ENCODE measurements at places on chromosomes 3 and 15. TPM values are rescaled to one million over a fixed set of nuclear protein-coding genes. Genes with fewer than 3 reads are reported as not detected.

The STOML1 gene
- total RNA-seq = 10.6 TPM

The ST3GAL6 gene
- 0.83 TPM for total RNA-seq

The HTR3C gene
- total RNA-seq = not detected

The KNG1 gene
- total RNA-seq = not detected

The TRIM42 gene
- not detected for total RNA-seq

The MAN2C1 gene
- total RNA-seq = 250 TPM

The ANKUB1 gene
- not detected for total RNA-seq

The TEX55 gene
- not detected for total RNA-seq

The GOLGA8R gene
- 2.8 TPM for total RNA-seq

The LDHAL6B gene
- not detected for total RNA-seq

The DPPA4 gene
- not detected for total RNA-seq

The BTLA gene
- 39.4 TPM for total RNA-seq

The CTDSPL gene
- total RNA-seq = 3.5 TPM

The ISL2 gene
- 1.3 TPM for total RNA-seq

The IRAK2 gene
- total RNA-seq = 8.6 TPM

The CHRM5 gene
- total RNA-seq = not detected

The RAD51 gene
- total RNA-seq = 62.4 TPM

The TNFAIP8L3 gene
- 0.49 TPM for total RNA-seq

The ITIH1 gene
- not detected for total RNA-seq

The PSMD6 gene
- 137 TPM for total RNA-seq

The C3orf22 gene
- not detected for total RNA-seq

The ZWILCH gene
- 37.5 TPM for total RNA-seq

The CFAP100 gene
- not detected for total RNA-seq

The TOP2B gene
- 135 TPM for total RNA-seq

The FSIP1 gene
- 0.26 TPM for total RNA-seq

The ADAMTS17 gene
- 0.83 TPM for total RNA-seq

The SFMBT1 gene
- total RNA-seq = 28.4 TPM

The C15orf62 gene
- total RNA-seq = 0.37 TPM

The GOLGA6L1 gene
- total RNA-seq = not detected

The CPN2 gene
- total RNA-seq = not detected

The BCL2A1 gene
- 91.8 TPM for total RNA-seq

The TIMP4 gene
- not detected for total RNA-seq

The PAQR9 gene
- total RNA-seq = not detected

The GP9 gene
- total RNA-seq = not detected

The CHRNA7 gene
- not detected for total RNA-seq

The TM4SF18 gene
- not detected for total RNA-seq

The PLSCR2 gene
- not detected for total RNA-seq

The IL16 gene
- 111 TPM for total RNA-seq

The GRM7 gene
- not detected for total RNA-seq

The C3orf20 gene
- total RNA-seq = 0.26 TPM

The LRRC15 gene
- not detected for total RNA-seq

The COLQ gene
- total RNA-seq = 0.96 TPM

The NAALADL2 gene
- total RNA-seq = not detected

The UMPS gene
- 56.3 TPM for total RNA-seq

The GFM1 gene
- 70.4 TPM for total RNA-seq
